CD8-positive, alpha-beta memory T cell (primary cell): ENCODE measurements at places on chromosomes 7 and 10.

DNA sequence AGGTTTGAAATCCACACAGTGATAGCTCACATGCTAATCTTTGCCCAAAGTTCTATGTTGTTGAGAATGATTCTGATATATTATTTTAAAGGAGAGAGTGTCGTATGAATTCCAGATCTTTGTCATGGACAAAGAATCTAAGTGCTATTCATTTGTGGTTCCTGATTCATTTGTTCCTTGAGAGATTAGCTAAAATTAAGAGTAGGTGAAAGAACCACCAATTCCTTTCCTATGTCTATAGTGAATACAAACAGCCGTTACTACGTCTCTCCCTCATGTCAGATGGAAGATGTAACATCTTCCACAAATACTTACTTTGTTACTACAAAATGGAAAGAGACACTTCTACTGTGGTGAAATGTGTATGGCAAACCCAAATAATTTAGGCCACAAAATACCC, 3.3 kb upstream of the PLXDC2 start:
- DNase-seq = no peak

GRCh38 chr10:70682920-70683600, 10.8 kb downstream of the ADAMTS14 start:
- no peak for DNase-seq

DNA sequence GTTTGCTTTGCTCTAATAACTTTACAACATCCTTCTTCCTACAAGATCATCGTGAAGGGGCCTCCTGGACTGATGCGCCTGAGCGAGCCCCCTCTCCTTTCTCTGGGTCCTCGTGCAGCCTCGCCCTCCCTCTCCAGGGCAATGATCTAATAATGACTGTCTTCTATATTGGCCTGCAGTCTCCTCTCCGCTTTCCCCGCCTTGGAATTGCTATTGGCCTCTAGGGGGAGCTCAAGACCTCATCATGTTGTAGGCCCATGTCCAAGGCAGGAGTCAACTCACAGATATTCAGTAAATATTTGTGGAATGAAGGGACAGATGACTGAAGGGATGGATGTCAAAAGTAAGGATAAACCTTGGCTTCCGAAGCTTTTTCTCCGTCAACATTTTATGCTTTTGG, 1180.3 kb downstream of the TYW1 start:
- DNase-seq = no peak

- DNase-seq = no peak
These were observed 228.0 kb downstream of the TWIST1 start for GRCh38 chr7:18889436-18889835.

- no peak for DNase-seq
These were observed 183.2 kb downstream of the PRPF18 start for GRCh38 chr10:13769946-13770345.

DNA sequence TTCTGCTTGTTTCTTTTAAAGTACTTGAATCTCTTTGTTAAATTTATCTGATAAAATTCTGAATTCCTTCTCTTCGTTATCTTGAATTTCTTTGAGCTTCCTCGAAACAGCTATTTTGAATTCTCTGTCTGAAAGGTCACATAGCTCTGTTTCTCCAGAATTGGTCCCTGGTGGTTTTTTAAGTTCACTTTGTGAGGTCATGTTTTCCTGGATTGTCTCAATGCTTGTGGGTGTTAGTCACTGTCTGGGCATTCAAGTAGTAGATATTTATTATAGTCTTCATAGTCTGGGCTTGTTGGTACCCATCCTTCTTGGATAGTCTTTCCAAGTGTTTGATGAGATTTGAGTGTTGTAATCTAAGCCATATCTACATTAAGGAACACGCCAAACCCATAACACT, 1060.6 kb downstream of the LRMDA start:
- DNase-seq = no peak

DNA sequence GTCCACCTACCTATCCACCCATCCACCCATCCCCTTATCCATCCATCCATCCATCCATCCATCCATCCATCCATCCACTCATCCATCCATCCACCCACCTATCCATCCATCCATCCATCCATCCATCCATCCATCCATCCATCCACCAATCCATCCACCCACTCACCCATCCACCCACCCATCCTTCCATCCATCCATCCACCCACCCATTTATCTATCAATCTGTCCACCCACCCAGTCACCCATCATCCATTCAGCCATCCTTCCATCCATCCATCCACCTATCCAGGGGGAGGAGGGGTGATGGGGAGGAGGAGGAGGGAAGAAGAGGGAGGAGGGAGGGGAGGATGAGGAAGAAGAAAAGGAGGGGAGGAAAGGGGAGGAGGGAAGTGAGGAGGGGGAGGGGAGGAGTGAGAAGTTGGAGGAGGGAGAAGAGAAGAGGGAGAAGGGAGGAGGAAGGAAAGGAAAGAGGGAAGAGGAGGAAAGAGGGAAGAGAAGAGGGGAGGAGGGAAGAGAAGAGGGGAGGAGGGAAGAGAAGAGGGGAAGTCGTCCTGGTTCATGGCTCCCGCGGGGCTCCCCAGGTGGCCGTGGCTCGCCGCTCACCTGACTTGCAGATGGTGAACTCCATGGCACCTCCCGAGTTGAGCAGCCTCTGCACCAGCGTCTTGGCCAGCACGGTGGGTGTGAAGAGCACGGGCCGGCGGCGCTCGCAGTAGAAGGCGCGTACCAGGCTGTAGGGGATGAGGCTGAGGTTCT, 68.8 kb upstream of the GNA12 start:
- DNase-seq = no peak

GRCh38 chr7:146961617-146962016, 845.0 kb downstream of the CNTNAP2 start:
- no peak for DNase-seq

- peak; percentile 71 for DNase-seq
These were observed 75.2 kb downstream of the PAXIP1 start for GRCh38 chr7:154927624-154928125.

- DNase-seq = no peak
These were observed 13.5 kb downstream of the RPA3 start for GRCh38 chr7:7704867-7705266.

- peak; percentile 40 for DNase-seq
These were observed 27.3 kb downstream of the ADAP1 start for GRCh38 chr7:927031-927671.

- DNase-seq = no peak
These were observed 27.3 kb downstream of the PON1 start for GRCh38 chr7:95297041-95297440.

- DNase-seq = no peak
These were observed 64.8 kb upstream of the TFEC start for GRCh38 chr7:116095396-116095795.

DNA sequence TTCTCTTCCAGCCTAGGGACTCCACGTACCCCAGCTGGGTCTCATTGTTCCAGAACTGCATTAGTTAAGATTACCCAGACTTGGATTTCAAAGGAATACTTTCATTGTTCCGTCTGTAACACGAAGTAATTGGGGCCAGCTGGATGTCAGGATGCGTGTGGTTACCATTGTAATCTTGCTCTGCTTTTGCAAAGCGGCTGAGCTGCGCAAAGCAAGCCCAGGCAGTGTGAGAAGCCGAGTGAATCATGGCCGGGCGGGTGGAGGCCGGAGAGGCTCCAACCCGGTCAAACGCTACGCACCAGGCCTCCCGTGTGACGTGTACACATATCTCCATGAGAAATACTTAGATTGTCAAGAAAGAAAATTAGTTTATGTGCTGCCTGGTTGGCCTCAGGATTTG, 21.0 kb downstream of the LRRC17 start:
- no peak for DNase-seq

GRCh38 chr7:30238721-30239441, 45.5 kb upstream of the ZNRF2 start:
- no peak for DNase-seq

- DNase-seq = no peak
These were observed 41.2 kb upstream of the SVIL start for GRCh38 chr10:29675984-29676383.

- no peak for DNase-seq
These were observed 47.9 kb downstream of the RBM33 start for GRCh38 chr7:155692317-155692716.

DNA sequence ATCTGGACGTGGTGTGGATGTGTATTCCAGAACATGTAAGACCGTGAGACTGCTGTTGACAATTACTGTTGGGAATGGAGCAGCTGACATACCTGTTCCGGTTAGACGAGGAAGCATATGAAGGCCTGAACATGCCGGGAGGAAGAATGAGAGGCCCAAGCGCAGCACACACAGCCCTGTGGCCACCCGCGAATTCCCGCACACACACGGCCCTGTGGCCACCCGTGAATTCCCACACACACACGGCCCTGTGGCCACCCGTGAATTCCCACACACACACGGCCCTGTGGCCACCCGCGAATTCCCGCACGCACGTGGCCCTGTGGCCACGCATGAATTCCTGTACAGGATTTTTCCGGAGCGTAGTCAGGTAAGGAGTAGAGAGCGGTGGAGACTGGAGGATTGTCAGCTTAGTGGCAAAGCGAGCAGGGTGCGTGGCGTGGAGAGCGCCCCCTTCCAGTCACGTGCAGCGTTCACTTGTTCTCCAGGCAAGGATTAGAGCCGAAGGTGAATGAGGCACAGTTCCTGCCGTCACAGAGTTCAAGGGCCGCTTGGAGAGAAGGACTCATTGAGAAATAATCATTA, 9.5 kb upstream of the SUN1 start:
- DNase-seq = peak; percentile 21

DNA sequence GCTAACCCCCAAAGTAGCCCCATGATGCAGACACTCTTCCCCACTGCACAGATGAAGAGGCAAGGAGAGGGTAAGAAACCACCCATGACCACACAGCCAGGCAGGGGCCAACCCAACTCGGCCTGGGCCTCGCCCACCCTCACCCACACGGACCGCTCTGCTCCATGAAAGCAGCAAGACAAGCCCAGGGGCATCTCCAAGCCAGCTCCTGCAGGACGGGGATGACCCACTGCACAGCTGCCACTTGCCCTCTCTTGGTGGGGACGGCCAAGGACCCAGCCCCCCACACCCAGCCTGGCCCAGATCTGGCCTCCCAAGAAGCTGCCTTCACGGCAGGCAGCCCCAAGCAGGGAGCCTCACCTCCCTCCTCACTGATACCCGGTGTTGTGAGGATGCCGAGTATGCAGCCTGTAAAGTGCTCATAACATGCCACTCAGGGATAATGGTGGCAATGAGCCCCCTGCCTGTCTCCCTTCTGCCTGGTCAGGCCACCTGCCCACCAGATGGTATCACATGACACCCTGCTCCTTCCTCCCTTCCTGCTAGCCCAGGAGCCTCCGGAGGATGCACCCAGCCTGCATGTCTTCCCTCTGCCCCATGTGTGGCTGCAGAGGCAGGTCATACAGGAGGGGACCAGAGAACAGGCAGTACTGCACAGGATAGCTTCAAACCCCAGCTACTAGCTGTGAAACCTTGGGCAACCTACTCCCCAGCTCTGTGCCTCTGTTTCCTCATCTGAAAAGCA, 23.3 kb downstream of the OGDHL start:
- no peak for DNase-seq

DNA sequence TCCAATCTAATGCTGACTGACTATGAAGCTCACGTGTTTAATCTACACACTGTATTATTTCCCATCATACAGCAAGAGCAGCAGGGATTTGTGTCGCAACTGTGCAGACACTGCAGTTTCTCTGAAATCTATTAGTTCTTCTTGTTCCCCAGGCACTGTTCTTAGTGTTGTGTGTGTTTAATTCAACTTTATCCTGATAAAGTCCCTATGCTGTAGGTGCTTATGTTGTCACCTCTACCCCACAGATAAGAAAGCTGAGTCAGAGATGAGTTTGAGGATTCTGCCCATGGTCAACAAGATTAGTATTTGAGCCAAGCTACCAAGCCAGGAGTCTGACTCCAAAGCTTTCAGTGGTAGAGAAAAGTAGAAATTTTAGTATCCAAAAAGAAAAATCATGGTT, 22.5 kb upstream of the EPHB6 start:
- no peak for DNase-seq

GRCh38 chr10:69009360-69009759, 20.8 kb downstream of the KIFBP start:
- no peak for DNase-seq

DNA sequence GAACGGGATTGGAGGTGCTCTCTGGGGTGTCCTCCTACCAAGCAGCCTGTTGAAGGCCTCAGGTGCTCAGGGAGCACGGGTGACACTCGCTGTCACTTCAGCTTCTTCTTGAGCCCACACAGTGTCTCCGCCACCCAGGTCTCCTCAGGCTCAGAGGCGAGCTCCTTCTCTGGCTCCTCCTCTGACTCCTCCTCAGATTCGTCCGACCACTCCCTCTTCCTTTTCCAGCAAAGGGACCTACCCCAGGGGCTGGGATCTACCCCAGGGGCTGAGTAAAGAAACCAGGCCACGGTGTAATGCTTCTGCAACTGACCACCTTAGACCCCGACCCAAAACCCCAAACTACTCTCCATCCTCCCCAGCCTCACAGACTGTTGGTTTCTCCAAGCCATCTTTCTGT, 9.2 kb upstream of the RBAK start:
- DNase-seq = no peak

DNA sequence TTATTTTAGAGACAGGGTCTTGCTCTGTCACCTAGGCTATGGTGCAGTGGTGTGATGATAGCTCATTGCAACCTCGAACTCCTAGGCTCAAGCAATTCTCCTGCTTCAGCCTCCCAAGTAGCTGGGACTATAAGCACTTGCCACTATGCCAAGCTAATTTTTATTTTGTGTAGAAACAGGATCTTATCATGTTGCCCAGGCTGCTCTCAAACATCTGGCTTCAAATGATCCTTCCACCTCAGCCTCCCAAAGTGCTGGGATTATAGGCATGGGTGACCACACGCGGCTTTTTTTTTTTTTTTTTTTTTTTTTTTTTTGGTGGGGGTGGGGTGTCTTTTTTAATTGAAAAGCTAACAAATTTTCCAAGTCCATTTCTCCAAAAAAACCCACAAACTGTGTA, 18.4 kb downstream of the HPS6 start:
- no peak for DNase-seq

- DNase-seq = no peak
These were observed 175.2 kb downstream of the BMPER start for GRCh38 chr7:34080513-34080912.

- no peak for DNase-seq
These were observed 201.5 kb downstream of the PRPF18 start for GRCh38 chr10:13788320-13788600.

DNA sequence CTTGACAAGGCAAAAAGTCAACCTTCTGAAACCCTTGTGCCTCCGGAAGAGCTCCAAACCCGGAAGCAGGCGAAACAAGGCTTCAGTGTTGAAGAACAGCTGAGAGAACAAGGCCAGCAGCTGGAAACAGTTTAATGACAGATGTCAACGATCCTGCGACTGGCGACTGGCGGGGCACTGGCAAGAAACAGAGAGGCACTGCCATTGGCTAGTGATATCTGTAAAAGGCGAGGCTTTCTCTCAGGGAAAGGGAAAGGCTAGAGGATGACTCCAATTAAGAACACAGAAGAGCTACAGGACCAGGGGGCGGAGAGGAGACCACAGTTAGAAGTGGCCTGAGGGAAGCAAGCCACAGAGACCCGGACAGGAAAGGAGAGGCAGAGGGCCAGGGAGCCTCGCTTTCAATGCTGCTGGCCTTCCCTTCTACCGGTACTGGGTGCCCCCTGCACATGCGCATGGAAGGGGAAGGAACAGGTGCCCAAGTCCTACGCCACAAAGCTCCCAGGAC, 19.4 kb downstream of the ITGB1 start:
- DNase-seq = no peak
